Activated CD4-positive, alpha-beta T cell treated with anti-CD3 and anti-CD28 coated beads, Interleukin-2, amount 10 ng/mL, durations not matched to agents 7 days and 5 days (primary cell): ENCODE measurements at places on chromosomes 12 and 14.

DNA sequence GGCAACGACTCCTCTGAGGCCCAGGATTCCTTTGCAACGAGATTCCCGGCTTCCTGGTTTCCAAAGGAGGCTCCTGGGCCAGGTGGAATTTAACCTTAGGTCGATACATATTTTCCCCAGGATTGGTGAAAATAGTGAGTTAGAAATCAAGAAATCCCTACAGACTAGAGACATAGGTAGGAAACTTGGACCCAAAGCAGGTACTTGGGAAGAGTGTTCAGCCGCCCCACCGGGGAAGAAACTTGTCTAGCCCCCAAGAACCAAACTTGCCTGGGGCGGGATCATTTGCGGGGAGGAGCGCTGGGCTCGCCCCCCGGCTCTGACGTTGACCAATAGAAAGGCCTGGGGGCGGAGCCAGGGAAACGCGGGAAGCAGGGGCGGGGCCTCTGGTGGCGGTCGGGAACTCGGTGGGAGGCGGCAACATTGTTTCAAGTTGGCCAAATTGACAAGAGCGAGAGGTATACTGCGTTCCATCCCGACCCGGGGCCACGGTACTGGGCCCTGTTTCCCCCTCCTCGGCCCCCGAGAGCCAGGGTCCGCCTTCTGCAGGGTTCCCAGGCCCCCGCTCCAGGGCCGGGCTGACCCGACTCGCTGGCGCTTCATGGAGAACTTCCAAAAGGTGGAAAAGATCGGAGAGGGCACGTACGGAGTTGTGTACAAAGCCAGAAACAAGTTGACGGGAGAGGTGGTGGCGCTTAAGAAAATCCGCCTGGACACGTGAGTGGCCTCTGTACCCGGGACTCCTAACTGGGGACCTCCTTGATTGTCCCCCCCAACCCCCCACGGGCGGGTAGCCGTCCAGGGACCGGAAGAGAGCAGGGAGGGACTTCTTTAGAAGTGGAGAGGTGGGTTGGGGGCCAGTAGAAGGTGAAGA lies at the start of gene CDK2:
TSS of gene CDK2 (plus strand) at position 423 of the 874 bp plus-strand sequence. CDS start at position 602, 179 bp downstream.
- peak; percentile 93 for DNase-seq

DNA sequence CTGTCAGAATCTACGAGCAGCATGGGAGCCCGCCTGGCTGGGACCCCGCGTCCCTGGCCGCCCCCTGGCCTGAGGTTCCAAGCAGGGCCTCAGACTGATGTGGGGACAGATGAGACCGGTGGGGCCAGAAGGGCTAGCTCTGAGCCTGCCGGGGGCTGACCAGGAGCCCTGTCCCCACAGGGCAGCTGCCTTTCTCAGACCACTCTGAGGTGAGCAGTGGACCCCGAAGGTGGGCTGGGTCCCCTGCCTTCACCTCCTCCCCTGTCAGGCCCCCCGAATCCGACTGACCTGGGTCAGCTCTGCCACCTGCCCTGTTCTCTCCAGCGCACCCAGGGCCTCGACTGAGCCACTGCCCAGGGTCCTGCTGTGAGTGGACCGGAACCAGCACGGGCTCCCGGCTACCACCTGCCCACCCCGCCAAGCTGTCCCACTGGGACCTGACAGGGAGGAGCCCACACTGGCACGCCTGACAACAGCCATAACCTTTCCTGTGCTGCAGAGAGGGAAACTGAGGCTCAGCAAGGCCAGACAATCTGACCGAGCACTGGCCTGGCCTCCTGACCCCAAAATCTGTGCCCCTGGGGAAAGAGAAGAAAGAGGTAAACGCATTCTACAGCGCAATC lies 29.7 kb upstream of the TMEM179 start:
- no peak for DNase-seq

GRCh38 chr12:91948504-91948903 lies 197.1 kb downstream of the BTG1 start:
- no peak for DNase-seq

DNA sequence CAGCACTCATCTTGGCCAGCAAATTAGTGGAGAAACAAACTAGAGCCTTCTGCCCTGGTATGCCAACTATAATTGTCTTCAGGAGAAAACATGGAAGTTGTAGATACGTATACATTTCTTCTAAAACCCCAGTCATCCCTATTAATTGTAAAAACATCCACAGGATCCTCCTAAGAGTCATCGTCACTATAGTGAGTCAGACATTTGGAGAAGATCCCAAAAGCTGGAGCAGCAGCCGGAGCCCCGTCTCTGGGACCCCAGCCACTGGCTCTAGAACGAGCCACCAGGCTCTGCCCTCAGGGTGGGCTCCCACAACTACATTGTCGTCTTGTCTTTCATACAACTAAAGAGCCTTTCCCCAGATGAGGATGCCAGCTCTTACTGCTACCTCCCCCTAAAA lies 15.5 kb downstream of the PRKAB1 start:
- no peak for DNase-seq

- no peak for DNase-seq
Measured at GRCh38 chr12:132888852-132889251, 1.4 kb upstream of the CHFR start.

DNA sequence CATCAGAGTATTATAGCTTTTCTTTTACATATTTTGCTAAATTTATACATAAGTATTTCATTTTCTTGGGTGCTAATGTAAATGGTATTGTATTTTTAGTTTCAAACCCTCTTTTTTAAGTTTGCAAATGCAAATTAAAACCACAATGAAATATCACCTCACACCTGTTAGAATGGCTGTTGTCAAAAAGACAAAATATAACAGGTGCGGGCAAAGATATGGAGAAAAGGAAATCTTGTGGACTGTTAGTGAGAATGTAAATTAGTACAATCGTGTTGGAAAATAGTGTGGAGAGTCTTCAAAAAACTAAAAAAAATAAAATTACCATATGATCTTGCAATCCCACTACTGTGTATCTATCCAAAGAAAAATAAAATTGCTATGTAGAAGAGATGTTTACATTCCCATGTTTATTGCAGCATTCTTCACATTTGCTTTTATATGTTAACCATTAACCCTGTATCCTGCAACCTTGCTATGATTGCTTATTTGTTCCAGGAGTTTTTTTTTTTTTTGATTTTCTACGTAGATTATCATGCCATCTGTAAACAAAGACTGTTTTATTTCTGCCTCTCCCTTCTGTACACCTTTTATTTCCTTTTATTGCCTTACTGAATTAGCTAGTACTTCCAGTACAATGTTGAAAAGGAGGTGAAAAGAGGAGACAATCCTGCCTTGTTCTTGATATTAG lies 405.4 kb upstream of the MIS18BP1 start:
- no peak for DNase-seq

GRCh38 chr12:131009595-131010395 lies 56.1 kb downstream of the ADGRD1 start:
- no peak for DNase-seq

DNA sequence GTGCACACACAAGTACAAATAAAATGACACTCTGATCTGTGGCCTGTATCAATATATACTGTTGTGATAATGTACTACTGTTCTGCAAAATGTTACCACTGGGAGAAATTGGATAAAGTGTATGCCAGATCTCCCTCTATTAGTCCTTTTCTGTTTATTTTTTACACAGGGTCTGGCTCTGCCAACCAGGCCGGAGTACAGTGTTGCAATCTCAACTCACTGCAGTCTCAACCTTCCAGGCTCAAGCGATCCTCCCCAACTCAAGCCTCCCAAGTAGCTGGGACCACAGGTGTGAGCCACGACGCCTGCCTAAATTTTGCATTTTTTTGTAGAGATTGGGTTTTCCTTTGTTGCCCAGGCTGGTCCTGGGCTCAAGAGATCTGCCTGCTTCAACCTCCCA lies 1.9 kb downstream of the NT5DC3 start:
- no peak for DNase-seq

GRCh38 chr14:61452452-61452851 lies 131.1 kb downstream of the PRKCH start:
- DNase-seq: peak; percentile 85

- DNase-seq: no peak
Measured at GRCh38 chr12:52084491-52085231, 5.2 kb downstream of the SMIM41 start.
